ENCODE measurements at places on chromosomes 2 and 18.

GRCh38 chr2:20781656-20782265, 41.1 kb downstream of the LDAH start:
- DNase-seq, result peak; percentile 36

- DNase-seq, result no peak
Measured at GRCh38 chr18:63161761-63162195, 157.8 kb downstream of the BCL2 start.

DNA sequence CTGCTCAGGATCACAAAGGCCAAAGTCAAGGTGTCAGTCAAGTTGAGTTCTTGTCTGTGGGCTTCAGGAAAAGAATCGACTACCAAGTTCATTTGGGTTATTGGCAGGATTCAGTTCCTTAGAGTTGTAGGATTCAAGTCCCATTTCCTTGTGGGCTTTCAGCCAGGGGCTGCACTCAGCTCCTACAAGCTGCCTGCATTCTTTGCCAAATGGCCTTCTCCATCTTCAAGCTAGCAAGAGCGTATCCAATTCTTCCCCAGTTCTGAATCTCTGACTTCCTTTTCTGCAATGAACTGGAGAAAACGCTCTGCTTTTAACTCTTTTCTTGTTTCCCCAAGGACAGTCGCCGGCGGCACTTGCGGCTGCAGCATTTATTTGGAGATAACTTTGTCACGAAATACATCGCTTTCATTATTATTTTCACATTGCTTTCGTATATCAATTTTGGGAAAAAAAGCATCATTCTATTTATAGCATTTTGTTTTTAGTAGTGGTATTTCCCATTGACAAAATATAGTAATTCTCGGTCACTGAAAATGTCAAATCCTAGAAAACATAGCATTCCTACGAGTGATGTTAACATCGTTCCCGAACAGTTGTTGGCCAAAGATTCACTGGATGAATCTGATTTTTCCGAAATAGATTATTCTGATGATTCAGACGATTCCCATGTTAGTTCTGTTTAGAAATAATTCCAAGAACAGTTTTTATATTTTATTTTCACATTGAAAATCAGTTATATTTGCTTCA, 59.6 kb upstream of the SERPINE2 start:
- DNase-seq, result no peak

GRCh38 chr2:174670446-174670845, 72.8 kb upstream of the WIPF1 start:
- DNase-seq, result no peak

DNA sequence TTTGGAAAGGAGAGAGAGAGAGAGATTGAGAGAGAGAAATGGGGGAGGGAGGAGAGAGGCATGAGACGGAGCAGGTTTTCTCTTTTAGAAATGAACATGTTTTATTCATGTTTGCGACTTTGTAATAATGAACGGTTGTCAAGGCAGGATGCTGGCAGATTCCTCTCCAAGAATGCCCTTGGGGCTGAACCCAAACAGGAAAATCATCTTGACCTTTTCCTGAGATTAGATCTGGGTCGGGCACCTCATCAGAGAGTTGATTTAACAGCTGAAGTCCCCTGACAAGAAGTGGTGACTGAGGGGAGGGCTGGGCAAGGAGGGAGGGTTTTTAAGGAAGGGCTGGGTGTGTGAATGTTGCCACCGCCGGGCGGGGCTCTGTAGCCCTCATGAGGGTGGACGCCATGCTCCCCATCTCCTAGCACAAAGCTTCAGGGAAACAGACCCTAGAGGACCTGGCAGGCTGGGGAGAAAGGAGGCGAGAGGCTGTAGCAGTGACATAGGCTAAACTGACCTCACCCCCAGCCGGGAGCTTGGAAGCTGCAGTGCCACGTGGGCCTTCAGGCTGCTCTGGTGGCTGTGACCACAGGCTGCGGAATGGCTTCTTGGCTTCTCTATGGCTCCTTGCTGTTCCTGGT, 60.0 kb downstream of the LIPG start:
- DNase-seq, result no peak

DNA sequence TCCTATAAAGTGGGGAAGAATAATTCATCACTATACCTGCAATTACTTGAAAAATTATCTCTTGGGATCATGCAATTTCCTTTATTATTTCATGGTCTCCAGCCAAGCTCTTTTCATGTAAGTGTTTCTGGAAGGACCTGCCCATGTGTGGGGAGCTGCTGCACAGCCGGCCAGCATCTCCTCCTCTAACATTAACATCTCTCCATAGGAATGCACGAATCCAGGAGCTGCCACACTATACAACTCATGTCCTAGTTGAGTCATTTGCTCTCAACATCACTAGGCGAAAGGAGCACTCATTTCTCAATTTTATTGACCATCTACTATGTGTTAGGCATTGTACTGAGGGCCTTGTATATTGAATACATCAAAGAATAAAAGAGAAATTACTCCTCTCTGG, 144.3 kb upstream of the ERBB4 start:
- DNase-seq, result no peak

DNA sequence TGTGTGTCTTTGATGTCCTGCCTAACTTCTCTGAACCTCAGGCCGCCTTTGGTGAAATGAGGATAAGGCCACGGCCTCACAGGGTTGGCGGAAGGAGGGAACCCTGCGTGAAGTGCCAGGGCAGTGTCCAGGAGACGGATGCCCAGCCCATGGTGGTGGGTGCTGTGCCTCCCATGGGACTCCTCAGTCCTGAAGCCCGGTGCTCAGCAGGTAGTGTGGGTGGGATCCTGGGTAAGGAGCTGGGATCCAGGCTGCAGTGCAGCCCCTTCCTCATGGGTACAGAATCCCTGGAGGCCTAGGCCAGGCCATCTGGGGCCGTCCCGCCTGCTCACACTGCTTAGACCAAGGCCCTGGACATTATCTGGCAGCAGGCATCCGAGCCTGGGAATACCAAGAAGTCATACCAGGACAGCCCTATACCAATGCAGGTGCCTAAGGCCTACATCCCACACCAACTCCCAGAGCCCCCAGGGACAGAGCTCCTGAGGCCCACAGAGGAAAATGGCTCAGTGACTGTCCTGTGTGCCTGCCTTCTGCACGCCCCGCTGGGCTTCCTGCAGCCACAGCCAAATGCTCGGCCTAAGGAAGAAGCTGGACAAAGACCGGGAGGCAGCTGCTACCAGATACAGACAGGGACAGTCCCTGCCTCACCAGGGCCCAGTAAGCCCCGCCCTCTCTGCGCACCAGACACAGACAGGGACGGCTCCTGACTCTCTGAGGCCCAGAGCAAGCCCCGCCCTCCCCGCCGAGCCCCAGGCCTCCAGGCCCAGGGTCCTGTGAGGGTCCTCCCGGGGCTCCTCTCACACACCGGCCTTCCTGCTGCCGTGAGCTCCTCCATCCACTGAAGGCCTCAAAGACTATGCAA, 78.0 kb downstream of the NDUFA10 start:
- no peak for DNase-seq

DNA sequence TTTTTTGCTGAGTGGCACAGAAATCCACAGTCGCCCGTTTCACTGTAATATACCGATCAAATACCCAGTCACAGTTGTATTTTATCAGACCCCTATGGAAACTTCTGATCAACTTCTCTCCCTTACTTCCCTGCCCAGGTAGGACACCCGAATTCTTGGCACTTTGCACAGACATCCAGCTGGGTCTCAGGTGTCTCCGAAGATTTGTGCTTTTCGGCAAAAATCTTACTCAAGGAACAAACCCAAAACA, 596 bp downstream of the MREG start:
- no peak for DNase-seq

DNA sequence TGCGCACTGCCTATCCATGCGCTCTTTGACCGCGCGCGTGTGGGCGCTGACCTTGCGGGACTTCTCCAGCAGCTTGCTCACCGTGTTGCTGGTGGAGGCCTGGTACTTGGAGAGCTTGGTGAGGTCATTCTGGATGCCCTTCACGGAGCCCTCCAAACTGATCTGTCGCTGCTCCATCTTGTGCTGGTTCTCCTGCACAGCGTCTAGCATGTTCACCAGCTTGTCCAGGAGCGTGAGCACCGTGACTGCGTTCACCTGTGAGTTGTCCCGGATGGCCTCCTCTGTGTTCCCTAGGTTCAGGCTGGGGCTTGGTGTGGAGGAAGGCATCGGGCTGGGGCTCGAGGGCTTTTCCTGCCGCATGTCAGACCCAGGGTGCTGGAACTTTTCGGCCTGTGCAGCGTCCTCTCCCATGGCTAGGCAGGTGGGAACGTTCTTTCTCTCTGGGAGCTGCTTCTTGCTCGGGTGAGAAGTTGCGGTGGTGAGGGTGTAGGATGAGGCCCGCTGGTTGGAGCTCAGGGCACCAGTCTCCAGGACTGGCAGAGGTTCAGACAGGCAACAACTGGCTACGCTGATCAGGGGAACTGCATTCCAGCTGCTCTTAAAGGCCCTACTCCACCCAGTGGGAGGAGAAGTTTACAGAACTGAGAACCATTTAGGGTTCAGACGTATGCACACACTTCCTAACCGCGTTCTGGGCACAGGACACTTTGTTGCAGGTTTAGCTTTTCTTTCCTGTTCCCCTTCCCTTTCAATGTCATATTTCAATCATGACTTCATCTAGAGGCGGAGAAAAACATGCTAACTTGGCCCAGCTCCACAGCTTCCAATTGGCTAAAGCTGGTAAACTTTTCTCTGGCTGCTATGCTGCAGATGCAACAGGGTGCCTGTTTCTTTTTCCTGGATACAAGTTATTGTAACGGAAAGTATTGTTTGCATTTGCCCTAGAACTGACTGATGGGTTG, at the start of gene CAVIN2:
TSS of gene CAVIN2 (minus strand) at position 574 of the 962 bp plus-strand sequence. CDS start at position 411, 163 bp downstream.
- no peak for DNase-seq

DNA sequence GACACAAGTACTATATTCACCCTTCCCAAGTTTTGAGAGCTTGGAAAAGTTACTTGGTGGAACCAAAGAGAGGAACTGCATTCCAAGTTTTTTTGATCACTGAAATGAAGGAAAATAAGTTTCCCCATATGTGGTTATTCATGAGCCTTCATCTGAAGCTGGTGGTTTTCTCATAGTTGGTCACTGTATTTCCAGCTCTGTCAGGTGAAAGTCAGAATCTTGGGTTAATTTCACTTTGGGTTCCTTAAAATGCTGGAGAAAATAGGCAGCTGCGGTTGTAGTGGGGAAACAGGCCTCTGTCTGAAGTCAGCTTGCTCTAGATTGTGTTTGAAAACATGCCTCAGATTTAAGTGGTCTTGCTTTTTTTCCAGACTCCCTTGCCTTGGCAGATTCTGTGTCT, 200.5 kb downstream of the HRH4 start:
- DNase-seq, result no peak

All from SW 1271 (cell line).